ENCODE measurements at places on chromosomes 1 and 21.

DNA sequence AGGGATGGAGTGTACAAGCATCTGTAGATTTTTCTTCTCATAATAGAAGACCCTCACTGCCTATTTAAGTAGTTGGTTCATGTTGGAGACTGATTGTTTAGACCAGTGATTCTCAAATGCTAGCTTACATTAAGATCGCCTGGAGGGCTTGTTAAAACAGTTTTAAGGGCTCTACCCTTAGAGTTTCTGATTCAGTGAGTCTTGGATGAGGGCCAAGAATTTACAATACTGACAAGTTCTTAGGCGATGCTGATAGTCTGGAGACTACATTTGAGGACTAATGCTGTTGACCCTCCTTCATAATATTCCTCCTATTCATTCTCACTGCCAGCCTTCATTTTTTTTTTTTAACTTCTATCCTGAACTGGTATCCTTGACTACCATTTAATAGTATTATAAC, 15.2 kb upstream of the AGO3 start:
- no peak for DNase-seq

DNA sequence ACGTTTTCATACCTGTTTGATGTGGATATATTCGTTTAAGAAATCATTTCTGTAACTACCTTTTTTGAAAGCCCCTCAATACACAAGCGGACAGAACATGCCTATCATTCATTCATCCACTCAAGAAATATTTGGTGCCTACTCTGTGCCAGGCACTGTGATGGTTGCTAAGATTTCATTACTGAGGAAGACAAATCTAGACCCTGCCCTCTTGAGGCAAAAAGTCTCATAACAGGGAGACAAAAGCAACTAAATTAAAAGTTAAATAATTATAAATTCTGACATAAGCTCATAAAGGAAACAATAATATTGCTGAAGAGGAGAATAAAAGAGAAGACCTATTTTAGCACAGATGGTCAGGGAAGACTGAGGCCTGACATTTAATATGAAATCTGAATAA, 203.5 kb upstream of the ZNHIT6 start:
- no peak for DNase-seq

- no peak for DNase-seq
These were observed 277.0 kb upstream of the BRINP3 start for GRCh38 chr1:190754666-190755065.

GRCh38 chr1:27145934-27146354, 9.0 kb downstream of the SLC9A1 start:
- DNase-seq: no peak

DNA sequence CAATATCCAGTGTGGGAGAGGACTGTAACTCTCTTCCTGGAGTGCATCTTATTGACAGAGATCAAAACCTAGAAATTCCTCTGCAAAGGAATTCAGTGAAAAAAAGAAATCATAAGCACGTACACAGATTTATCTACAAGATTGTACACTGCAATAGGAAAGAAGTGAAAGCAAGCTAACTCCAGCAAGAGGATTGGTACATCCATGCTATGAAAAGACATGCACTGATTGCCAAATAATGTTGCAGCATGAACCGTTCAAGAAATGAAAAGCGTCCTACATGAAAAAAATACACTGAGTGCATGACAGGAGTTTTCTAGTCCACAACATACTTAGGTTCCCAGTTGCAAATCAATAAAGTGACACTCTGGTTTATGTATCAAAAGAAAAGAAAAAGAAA, 1.9 kb upstream of the MGST3 start:
- no peak for DNase-seq

DNA sequence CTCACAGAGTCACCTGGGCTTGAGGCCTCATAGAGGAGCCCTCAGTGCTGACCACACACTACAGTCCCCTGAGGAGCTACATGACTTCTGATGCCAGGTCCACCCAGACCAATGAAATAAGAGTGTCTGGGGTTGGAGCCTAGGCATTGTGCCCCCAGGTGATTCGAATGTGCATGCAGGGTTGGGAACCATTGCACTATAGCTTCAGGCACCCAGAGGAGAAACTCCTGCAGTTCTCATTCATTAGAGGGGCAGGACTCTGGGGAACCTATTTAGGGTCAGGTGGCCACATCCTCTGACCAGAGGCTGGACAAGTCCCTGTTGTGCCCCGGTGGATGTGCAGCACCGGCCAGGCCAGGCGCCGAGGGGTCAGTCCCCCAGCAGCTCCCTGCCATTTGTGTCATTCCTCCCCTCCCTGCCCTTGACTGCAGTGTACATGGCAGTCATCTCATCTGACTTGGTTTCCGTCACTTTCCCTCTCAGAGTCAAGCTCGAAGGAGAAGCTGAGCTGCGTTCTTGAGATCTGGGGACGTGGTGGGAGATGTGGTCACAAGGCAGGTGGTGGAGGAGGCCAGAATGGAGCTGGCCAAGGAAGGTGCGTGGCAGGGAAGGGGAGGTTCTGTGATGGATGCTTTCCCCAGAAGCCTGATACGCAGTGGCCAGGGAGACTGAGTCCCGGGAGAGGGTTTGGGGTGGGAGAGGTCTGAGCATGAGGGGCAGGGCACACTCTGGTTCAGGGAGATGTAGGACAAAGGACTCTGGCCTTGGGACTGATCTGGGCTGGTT, 6.4 kb downstream of the CLDN19 start:
- no peak for DNase-seq

GRCh38 chr1:203995228-203995627, 77.7 kb upstream of the SOX13 start:
- no peak for DNase-seq
